ENCODE measurements at places on chromosomes 12 and 14.
A peak's percentile ranks its signal among the peaks of the same experiment; 100 is the strongest.

DNA sequence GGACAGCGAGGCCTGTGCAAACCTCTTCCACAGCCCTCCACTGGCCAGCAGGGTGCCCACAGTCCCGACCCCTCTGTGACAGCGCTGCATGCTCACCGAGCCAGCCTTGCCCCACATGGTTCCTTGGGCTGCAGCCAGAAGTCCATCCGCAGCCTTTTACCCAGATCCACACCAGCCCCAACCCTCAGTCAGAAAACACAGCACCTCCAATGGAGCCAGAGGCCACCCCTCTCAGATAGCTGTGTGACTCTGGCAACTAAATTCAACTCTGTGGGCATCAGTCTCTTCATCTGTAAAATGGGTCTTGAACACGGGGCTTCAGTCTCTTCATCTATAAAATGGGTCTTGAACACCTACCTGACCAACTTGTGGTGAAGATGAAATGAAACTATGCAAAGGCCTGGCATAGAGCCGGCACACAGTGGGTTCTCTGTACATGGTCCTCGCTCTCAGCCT, 38.0 kb downstream of the NFKBIA start:
- no peak for DNase-seq

GRCh38 chr12:111616177-111616623, 17.1 kb upstream of the ATXN2 start:
- DNase-seq: peak; percentile 18

DNA sequence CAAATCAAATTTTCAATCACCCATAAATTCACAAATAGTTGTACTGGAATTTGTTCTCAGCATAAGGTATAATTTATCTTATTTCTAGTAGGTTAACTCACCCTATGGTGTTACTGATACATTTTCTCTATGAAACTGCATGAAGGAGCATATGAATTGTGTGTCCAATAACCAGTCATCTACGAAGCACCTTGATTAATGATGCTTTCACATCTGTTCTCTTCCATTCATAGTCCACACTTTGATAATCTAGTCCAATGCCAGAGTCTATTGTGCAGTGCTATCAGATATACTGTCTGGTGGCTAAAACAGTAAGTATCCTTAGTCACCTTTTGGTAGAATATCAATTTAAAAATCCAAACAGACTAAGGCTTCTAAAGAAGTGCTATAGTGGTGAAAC, 876.0 kb downstream of the RPS29 start:
- no peak for DNase-seq

- peak; percentile 88 for DNase-seq
Measured at GRCh38 chr12:93127582-93128331, 198.7 kb upstream of the EEA1 start.

GRCh38 chr12:65300679-65301349, 22.3 kb downstream of the MSRB3 start:
- peak; percentile 13 for DNase-seq

DNA sequence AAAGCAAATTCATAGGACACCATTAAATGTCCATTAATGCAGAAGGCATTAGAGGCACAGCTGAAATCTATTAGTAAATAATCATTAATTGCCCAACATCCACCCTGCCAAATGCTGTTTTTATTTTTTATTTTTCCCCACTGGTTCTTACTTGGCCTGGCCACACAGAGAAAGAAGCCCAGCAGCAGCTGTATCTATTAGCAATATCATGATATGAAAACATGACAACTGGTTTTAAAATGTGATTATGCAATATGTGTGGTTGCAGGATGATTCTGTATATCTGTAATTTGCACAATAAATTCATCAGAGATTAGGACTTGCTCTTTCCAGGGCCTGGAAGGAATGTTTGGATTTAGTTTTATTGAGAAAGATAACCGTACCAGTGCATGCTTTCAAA, 44.9 kb downstream of the SIX6 start:
- no peak for DNase-seq

- no peak for DNase-seq
Measured at GRCh38 chr14:20377171-20377570, 33.7 kb downstream of the PARP2 start.

DNA sequence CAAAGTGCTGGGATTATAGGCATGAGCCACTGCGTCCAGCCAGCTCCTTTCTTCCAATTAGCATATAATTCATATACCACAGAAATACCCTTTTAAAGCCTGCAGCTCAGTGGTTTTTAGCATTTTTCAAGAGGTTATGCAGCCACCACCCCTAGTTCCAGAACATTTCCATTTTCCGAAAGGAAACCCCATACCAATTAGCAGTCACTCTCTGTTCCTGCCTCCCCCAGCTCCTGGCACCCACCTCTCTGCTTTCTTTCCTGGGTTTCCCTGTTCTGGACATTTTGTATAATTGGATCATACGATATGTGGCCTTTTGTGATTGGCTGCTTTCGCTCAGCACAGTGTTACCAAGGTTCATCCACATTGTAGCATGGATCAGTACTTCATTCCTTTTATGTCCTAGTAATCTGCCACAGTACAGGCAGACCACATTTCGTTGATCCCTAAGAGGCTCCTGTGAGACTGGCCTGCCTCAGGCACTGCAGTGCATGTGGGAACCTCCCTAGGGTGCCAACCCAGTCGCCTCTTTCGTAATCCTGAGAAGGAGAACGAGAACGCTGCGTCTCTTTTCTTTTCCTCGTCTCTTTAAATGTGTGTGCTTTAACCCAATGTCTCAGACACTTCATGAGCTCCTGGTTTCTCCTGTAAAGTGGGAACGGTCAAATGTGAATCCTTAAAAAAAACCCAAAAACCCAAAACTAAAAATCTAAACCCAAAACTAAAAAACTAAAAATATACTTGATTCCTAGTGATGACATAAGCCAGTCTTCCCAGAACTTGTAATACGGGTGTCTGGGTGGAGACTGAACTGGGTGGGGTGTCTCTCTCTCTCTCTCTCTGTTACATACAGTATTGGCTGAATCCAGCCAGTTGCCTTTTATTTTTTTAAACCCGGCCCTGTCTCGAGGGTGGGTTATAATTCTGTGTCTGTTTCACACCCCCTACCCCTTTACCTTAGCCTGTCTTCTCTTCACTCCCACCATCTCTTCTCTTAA, 14.7 kb downstream of the AACS start:
- peak; percentile 39 for DNase-seq

GRCh38 chr12:3247629-3248161, 170.5 kb downstream of the TSPAN9 start:
- no peak for DNase-seq

- DNase-seq: peak; percentile 57
Measured at GRCh38 chr14:88043529-88044443, 38.9 kb downstream of the GPR65 start.

- peak; percentile 36 for DNase-seq
Measured at GRCh38 chr12:4908684-4909409, 858 bp upstream of the KCNA1 start.

DNA sequence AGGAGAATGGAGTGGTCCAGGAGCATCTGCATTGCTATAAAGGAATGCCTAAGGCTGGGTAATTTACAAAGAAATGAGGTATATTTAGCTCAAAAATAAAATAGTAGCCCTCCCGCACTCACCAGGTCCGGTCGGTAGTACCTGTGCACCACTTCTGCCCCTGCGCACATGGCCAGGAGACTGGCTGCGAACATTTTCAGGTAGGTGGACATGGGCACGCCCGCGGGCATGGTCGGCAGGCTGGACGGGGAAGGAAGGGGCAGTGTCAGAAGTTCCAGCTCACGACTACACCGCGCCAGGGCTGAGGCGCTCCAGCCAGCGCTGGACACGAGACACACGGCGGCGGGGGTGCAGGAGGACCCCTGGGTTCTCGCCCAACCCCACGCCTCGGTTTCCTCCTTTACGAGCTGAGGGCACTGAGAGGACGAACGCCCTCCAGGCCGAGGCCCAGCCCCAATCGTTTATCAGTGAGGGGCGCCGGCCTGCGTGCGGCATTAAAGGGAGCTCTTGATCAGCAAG, 9.1 kb upstream of the TDG start:
- DNase-seq: no peak

DNA sequence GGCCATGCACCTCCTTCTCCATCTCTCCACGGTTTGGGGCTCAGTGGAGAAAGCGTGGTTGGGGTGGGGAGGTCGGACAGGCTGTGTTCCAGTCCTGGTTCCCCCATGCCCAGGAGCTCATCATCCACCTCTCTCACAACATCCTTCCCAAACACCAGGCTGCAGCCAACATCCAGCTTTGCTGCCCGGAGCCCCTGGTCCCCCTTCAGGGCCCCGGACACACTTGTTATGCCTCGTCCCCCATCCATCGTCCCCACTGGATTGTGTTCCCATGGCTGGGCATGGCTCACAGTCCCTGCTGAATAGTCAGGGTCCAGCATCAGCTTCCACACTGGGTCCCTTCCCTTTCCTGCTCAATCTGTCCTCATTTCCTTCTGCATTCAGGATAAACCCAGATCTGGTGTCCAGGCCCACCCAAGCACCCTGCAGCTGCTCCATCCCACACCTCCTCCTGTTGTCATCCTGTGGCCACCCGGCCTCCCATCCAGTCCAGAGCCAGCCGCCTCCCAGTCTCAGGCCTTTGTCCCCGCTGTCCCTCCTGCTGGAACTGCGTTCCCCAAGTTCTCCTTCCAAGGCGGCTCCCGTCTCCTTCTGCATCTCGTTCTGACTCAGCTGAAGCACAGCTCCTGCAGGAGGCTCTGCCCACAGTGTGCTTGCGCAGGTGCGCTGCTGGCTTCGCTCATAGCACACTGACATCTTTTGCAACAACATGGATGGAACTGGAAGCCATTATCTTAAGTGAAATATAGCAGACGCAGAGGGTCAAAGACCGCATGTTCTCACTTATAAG, 211.4 kb upstream of the RTL1 start:
- no peak for DNase-seq

- DNase-seq: peak; percentile 89
Measured at GRCh38 chr14:54691525-54692283, 124.8 kb downstream of the SAMD4A start.

GRCh38 chr14:98070536-98070935, 1201.5 kb downstream of the BCL11B start:
- no peak for DNase-seq

- DNase-seq: no peak
Measured at GRCh38 chr14:99380402-99380801, 100.3 kb downstream of the SETD3 start.

DNA sequence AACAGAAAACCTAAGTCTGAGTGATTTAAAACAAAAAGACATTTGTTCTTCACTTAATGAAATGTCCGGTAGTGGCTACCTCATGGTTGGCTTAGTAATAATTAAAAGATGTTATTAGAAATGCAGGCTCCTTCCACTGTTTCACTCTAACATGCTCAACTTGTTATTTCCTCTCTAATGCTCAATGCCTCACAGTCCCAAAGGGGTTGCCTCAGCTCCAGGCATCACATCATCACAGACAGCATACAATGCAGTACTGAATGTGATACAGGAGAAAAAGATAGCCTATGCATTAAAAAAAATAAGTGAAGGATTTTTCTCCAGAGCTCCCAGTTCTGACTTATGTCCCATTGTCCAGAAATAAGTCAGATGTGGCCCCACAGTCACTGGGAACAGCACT, 1077.0 kb upstream of the TMEM132C start:
- no peak for DNase-seq

GRCh38 chr12:120941412-120941811, 36.9 kb upstream of the HNF1A start:
- no peak for DNase-seq

DNA sequence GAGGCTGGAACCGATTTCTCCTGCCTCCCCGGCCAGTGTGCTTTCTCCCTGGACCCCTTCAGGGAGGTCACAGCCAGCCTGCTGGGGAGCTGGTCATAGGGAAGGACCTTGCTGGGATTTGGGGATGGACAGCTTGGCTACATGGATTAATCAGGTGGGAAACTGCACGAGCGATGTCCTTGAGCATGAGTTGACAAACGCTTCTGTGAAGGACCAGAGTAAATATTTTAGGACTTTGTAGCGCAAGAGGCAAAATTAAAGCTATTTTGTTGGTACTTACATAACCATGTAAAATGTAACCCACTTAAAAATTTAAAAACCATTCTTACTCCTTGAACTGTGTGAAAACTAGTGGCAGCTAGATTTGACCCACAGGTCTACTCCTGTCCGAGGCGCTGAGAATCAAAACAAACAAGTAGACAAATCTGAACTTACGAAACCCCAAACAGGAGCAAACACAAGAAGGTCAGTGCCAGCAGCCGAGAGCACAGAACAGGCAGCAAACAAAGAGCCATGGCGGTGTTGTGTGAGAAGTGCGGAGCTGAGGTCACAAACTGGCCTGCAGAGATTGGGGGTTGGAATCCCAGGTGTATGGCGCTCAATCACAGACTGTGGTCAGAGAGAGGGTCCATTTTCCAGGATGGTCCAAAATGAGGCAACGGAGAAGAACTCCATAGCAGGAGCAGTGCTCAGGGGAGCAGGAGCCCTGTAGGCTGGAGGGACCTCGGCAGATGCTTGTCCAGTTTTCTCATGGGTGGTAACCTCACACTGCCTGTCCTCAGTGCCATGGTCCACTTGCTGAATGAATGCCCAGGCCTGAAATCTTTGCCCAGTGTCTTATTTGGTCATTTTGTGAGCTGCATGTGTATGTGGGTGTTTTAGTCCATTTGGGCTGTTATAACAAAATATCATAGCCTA, 79.2 kb upstream of the CLMN start:
- no peak for DNase-seq

DNA sequence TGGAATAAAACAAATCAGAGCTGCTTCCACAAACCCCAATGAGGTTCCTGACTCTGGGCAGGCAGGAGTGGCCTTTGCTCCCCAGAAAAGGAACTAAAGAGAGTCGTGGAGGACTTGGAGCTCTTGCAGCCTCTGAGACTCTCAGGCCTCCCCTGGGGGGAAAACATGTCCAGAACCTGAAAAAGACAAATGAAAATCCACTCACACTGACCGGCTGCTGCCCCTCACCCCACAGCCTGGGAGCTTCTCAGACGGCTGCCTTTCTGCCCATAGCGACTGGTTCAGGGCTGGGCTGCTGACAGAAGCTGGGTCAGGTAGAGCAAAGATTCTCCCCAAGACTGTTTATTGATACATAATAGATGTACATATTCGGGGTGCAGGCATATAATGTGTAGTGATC, 356.0 kb downstream of the ADGRD1 start:
- DNase-seq: no peak

GRCh38 chr12:58888131-58888783, 32.0 kb downstream of the LRIG3 start:
- peak; percentile 12 for DNase-seq

- DNase-seq: no peak
Measured at GRCh38 chr12:14313379-14314138, 51.9 kb upstream of the ATF7IP start.

DNA sequence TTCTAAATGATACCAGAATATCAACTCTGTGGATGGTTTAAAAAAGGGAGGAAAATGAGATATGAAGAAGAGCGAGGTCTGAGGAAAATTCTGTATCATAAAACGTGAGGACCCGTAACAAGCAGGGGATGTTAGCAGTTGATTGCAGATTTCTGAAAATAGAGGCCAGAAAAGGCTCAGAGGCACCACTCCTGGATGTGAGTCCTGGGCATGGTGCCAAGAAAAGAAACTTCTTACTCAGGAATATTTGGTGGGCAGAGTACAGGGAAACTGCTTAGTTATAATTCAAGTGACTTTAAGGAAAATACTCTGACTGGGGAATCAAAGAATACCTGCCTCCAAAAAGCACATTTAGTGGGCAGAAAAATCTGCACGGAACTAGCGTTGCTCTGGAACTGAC, 85.5 kb downstream of the PRICKLE1 start:
- DNase-seq: peak; percentile 65

GRCh38 chr12:26422839-26423398, 227.5 kb downstream of the SSPN start:
- DNase-seq: no peak
